K562 (cell line): ENCODE measurements at places on chromosomes 12 and 14. TPM values are rescaled to one million over a fixed set of nuclear protein-coding genes. Genes with fewer than 3 reads are reported as not detected.

- H3K36me3 ChIP-seq: peaks cover 16% of the 10 kb centered on the region; the same call in 2 of the 3 replicates
- no peak overlapping the region for H3K27ac ChIP-seq
- no peaks in the 10 kb centered on the region for H3K4me1 ChIP-seq
- no peak overlapping the region for H3K4me3 ChIP-seq
- peak; percentile 69 for DNase-seq
- no peaks in the 10 kb centered on the region for H3K27me3 ChIP-seq
Observed at GRCh38 chr12:70590051-70590450, 47.2 kb downstream of the PTPRB start.

GRCh38 chr12:103960616-103961227, 5.0 kb upstream of the TDG start:
- H3K27ac ChIP-seq: peak overlapping the region; percentile 60; the same call in 2 of the 3 replicates
- DNase-seq: no peak
- H3K4me1 ChIP-seq: peaks cover 19% of the 10 kb centered on the region; the same call in 2 of the 3 replicates
- no peak overlapping the region for H3K4me3 ChIP-seq

DNA sequence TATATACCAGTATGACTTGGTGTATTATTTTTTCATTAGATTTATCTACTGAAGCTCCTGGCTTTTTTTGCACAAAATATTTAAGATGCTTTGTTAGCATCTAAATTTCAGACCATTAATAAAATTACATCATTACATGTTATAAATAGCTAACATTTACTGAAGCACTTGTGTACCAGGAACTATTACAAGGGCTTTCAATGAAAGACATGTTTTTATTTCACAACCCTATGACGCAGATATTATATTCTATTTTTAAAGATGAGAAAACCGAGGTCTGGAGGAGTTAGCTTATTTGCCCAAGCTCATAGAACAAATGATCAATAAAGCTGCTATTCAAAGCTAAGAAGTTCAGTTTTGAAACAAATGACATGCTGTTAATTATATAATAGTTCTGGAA, 420.4 kb upstream of the DCN start:
- no peak overlapping the region for H3K27ac ChIP-seq
- no peak for DNase-seq
- no peak overlapping the region for H3K4me3 ChIP-seq
- no peaks in the 10 kb centered on the region for H3K4me1 ChIP-seq

GRCh38 chr12:21547437-21547836, 21.3 kb downstream of the SPX start:
- DNase-seq: no peak
- no peaks in the 10 kb centered on the region for H3K36me3 ChIP-seq
- no peaks in the 10 kb centered on the region for H3K27me3 ChIP-seq
- H3K4me1 ChIP-seq: no peaks in the 10 kb centered on the region
- no peak overlapping the region for H3K27ac ChIP-seq

DNA sequence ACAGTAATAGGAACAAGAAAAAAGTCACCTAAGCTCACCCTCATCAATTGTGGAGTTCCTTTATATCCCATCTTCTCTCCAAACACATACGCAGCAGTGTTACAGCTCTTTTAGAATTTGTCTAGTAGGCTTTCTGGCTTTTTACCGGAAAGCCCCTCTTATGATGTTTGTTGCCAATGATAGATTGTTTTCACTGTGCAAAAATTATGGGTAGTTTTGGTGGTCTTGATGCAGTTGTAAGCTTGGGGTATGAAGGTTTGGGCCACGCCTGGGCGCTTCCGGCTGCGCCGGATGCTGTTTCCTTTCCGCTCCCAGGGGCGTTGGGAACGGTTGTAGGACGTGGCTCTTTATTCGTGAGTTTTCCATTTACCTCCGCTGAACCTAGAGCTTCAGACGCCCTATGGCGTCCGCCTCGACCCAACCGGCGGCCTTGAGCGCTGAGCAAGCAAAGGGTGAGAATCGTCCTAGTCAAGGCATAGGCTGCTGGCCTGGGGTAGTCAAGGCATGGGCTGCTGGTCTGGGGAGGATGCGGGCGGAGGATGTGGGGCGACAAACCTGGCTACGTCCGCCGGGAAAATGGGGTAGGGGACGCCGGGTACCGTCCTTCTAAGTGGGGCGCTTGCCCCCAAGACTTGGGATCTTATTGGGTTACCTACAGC, at the start of the genes C12orf57 and RNU7-1:
Gene C12orf57 (plus strand): TSS at position 301 of the 659 bp plus-strand sequence. CDS start 100 bp downstream, at position 401.
Gene RNU7-1 (plus strand): TSS at position 95 of the 659 bp plus-strand sequence.
- no peaks in the 10 kb centered on the region for H3K27me3 ChIP-seq
- peaks cover 48% of the 10 kb centered on the region for H3K4me1 ChIP-seq
- H3K36me3 ChIP-seq: peaks cover 31% of the 10 kb centered on the region; the same call in 2 of the 3 replicates
- peak within 1 kb of the TSS; percentile 96 for H3K27ac ChIP-seq

Gene WSB2
- total RNA-seq: 62.8 and 66.9 TPM in 2 replicates

GRCh38 chr12:56330936-56331490, 2.8 kb downstream of the PAN2 start:
- H3K4me1 ChIP-seq: peaks cover 25% of the 10 kb centered on the region
- no peak for DNase-seq
- peaks cover 18% of the 10 kb centered on the region for H3K36me3 ChIP-seq
- H3K27me3 ChIP-seq: no peaks in the 10 kb centered on the region
- no peak overlapping the region; the same call in 2 of the 3 replicates for H3K27ac ChIP-seq

GRCh38 chr12:33437598-33437997, 2.0 kb downstream of the SYT10 start:
- peaks cover 11% of the 10 kb centered on the region; the same call in 1 of the 3 replicates for H3K36me3 ChIP-seq
- no peak for DNase-seq
- no peaks in the 10 kb centered on the region; the same call in 2 of the 3 replicates for H3K4me1 ChIP-seq
- H3K27ac ChIP-seq: peak overlapping the region; percentile 75
- peak overlapping the region; percentile 54 for H3K4me3 ChIP-seq
- no peaks in the 10 kb centered on the region for H3K27me3 ChIP-seq

Gene PPP2R5E
- 30.3 and 30.8 TPM in 2 replicates for total RNA-seq
